ENCODE measurements at places on chromosomes 4 and X.

GRCh38 chr4:168794881-168795280, 215.2 kb downstream of the CBR4 start:
- no peak for DNase-seq

- no peak for DNase-seq
Measured at GRCh38 chr4:139825523-139826014, 159.9 kb downstream of the MGST2 start.

DNA sequence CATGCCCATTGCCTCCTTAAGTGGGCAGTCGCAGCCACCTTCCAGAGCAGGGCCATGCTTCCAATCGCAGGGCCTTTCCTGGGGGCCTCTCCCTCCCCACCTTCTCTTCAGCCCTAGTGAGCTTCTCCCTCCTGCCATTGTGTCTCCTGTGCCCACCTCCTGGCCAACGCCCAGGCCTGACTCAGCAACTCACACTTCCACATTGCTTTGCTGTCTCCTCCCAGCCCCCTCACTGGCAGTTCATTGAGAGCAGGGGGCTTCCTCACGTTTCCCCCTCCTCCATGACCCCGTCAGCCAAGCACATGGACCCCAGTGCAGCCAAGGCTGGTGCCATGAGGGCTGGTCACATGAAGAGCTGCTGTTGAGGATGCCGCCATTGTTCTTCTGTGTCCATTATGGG, 25.9 kb downstream of the HTRA3 start:
- no peak for DNase-seq

- no peak for DNase-seq
Measured at GRCh38 chr4:79980448-79980847, 92.6 kb downstream of the ANTXR2 start.

GRCh38 chr4:163495900-163496299, 1.4 kb downstream of the TMA16 start:
- DNase-seq: no peak

DNA sequence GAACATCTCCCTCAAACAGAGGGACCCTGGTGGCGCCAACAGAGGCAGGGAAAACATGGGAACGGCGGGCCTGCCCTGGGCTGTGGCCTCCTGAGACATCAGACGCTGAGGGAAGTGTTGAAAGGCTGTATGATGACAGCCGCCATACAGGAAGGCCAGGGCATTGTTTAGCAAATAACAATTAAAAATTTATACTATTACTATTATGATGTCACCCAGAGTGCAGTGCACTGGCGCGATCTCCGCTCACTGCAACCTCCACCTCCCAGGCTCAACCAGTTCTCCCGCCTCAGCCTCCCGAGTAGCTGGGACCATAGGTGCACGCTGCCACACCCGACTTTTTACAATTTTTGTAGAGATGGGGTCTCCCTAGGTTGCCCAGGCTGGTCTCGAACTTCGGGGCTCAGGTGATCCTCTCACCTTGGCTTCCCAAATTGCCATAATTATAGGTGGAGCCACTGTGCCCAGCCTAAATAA, 54.6 kb downstream of the CPZ start:
- DNase-seq: no peak

DNA sequence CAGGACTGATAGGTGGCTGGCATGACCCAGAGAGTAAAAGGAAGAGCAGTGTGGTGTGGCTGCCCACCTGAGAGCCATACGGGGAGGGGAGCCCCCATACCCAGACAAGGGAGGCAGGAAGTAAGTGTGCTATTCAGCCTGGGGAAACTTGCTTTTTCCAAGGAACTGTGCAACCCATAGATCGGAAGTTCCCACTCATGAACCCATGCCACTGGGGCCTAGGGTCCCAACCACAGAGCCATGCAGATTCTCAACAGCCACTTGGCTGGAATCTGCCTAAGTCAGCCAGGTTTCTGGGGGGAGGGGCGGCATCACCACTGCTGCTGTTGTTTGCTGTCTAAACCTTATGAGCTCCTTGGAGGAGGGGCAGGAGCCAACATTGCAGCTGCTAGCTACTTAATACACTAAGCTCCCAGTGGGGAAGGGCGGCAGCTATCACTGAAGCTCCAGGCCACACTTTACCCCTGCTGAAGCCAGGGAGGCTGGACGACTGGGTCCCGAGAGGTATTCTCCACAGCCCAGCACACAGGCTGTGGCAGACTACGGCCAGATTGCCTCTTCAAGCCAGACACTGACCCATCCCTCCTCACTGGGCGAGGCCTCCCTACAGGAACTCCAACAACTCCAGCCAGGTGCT, 410.4 kb downstream of the INPP4B start:
- no peak for DNase-seq

DNA sequence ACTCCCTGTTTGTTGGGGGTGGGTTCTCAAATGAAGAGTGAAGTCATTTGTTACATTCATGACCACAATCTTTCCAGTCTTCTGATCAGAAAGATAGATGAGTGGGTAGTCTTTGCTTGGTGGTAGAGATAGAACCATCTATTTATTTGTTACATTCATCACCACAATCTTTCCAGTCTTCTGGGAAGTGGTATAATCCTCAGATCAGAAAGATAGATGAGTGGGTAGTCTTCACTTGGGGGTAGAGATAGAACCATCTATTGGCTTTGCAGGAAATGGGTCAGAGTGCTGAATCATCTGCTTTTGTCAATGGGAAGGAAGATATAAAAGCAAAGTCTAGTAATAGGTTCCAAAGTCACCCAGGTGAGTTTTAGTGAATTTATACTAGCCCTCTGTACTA, 64.2 kb upstream of the EPGN start:
- DNase-seq: no peak

- DNase-seq: no peak
Measured at GRCh38 chr4:54006755-54007154, 57.6 kb downstream of the CHIC2 start.

DNA sequence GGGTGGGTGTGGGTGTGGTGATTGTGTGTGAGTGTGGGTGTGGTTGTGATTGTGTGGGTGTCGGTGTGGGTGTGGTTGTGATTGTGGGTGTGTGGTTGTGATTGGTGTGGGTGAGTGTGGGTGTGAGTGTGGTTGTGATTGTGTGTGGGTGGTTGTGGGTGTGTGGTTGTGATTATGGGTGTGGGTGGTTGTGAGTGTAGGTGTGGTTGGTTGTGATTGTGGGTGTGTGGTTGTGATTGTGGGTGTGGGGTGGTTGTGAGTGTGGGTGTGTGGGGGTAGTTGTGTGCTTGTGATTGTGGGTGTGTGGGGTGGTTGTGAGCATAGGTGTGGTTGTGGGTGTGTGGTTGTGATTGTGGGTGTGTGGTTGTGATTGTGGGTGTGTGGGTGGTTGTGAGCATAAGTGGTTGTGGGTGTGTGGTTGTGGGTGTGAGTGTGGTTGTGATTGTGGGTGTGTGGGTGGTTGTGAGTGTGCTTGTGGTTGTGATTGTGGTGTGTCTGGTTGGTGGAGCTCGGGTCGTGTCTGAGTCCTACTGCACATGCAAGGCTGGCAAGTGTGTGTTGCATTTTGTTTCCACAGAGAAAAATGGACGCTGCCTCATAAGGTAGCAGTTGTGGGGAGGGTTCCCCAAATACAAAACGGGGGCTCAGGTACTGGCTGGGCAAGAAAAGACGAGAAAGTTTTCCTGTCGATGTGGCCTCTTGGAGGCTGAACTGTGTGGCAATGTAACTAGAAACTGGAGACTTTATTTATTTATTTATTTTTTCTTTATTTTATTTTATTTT, 116.7 kb downstream of the UBE2K start:
- no peak for DNase-seq

DNA sequence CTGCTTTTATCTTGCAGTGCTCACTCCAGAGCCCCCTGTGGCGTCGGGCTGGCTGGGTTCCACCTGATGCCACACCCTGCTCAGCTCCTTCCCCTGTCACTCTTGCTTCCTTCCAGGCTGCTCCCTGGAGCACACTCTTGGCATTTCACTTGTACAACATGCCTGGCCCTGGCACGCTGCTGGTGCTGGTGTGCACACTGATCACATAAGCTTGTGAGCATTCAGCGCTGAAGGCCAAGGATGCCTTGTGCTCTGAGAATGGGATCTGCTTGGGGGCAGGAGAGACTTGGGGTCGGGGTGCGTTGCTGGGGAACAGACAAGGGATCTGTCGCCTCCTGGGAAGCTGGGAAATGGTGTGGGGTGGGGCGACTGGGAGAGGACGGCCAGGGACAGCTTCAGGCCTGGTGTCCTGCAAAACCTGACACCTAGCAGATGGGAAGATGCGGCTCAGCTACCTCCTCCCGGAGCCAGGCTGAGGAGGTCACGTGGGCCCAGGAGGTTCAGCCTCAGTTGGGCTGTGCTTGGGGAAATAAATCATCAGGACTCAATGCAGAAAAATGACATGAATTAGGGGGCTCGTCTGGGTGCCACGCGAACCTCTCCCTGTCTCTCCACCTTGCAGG, 108.5 kb downstream of the PHKA2 start:
- no peak for DNase-seq

DNA sequence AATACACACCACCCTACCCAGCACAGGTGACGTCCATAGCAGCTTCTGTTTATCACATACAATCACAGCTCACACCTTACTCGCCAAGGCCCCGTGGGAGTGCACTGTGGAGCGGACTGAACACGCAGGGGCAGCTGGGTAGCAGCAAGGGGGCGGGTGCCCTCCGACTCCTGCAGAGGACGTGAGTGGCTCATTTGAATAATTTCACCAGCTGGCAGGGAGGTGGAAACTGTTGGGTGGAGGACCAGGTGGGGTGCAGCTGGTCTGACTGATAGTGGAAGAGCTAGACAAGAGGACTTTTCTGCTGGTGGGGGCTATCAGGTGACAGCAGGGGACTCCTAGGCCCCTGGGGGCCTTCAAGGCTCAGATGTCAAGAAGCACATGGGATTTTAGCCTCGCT, 16.3 kb downstream of the MAN2B2 start:
- no peak for DNase-seq

- no peak for DNase-seq
Measured at GRCh38 chrX:138287205-138287877, 424.2 kb downstream of the FGF13 start.

GRCh38 chr4:80226094-80226493, 28.8 kb downstream of the PRDM8 start:
- no peak for DNase-seq

DNA sequence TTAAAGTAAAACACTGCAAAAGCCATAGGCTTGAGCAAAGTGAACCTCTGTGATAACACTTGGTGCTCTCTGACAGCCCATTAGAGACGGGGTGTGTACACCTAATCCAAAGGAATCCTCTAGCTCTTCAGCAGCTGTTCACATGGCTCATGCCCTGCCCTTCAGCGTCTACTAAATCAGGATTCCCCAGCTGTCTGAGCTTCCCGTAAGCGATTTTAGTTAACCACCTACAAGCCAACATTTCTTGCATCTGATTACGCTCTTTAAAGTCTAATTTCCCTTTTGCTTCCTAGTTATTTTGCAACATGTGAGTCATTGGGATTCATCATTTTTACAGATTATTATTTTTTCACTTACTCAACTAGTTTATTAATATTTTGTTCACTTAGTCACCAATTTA, 6.5 kb downstream of the DMD start:
- no peak for DNase-seq

DNA sequence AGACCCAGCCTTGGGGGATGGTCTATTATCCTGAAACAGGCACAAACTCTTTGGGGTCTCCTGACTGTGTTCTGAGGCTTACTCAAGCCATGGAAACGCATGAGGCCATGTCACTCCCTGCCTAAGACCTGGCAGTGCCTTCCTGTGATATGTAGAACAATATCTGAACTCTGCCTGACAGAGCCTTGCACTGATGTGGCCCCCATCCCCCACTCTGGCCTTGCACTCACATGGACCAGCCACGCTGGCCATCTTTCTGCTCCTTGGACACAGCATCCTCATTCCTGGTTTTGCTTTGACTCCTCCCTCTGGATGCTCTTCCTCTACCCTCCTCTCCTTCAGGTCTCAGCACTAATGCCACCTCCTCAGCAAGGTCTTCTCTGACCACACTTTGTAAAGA, 100.2 kb downstream of the SCD5 start:
- no peak for DNase-seq

- no peak for DNase-seq
Measured at GRCh38 chrX:39889704-39890103, 208.1 kb downstream of the BCOR start.

DNA sequence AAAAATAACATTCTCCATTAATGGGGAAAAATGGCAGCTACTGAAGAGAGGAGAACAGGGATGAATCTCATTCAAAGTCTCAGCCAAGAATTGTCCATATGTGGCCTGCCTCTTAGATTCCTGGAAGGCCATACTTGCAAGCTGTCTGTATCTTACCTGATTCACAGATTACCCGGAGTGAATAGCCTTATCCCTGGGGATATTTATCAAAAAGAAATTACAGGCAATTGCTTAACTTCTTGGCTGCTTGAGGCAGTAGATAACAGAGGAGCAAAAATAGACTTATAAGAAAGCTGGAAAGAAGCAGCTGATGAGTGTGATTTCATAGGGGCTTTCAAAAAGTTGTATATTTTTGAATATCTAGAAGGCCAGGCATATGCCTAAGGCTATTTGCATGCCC, 68.8 kb upstream of the PPP1R2C start:
- no peak for DNase-seq

- DNase-seq: no peak
Measured at GRCh38 chr4:36026348-36026880, 217.9 kb downstream of the ARAP2 start.

DNA sequence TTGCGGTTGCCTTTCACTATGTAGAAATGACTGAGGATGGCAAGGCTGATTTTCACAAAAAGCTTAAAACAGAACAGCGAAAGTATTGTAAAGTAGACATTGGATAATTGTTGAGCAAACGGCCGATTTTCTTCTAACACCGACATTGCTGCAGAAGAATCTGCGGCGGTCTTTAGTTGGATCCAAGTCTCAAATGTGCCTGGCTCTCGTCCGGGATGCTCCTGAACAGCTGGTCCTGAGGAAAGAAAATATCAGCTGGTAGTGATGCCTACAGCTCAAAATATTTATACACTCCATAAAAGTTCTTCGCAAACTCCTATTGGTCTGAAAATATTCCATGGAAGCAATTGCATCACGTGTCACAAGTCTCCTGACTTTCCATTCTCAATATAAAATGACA, at the start of gene ASB5:
ASB5 (minus strand) TSS at position 260 of the 400 bp plus-strand sequence; CDS start at position 146, 114 bp downstream.
- DNase-seq: no peak

DNA sequence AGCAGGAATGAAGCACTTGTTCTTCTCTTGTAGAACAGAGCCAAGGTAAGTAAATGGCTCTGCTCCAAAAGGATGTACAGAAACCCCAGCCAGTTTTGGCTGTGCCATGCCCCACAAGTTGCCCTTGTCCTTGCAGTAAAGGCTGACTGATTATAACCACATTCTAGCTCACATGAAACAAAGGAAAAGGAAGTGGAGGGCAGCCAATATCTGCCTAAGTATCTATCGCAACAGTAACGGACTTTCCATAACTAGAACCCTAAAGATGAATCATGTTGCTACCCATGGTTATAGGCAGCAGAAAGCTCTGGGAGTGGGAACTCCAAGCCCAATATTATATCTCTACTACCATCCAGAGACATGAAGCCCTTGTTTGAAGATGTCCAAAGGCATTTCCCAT, 95.7 kb downstream of the COMMD8 start:
- no peak for DNase-seq

GRCh38 chr4:8648296-8648695, 55.7 kb downstream of the CPZ start:
- no peak for DNase-seq

GRCh38 chr4:145076469-145076855, 21.5 kb downstream of the ANAPC10 start:
- DNase-seq: no peak

- DNase-seq: peak; percentile 79
Measured at GRCh38 chrX:134460005-134460861, at the start of gene HPRT1. TSS of gene HPRT1 (plus strand) at chrX:134460165. CDS start at chrX:134460312, 147 bp downstream.

GRCh38 chr4:100842856-100843255, 325.0 kb upstream of the EMCN start:
- no peak for DNase-seq

GRCh38 chr4:128615197-128615596, 194.3 kb upstream of the JADE1 start:
- no peak for DNase-seq

- no peak for DNase-seq
Measured at GRCh38 chr4:183337349-183337748, 15.1 kb upstream of the CLDN24 start.

Data from fibroblast of skin of back (primary cell).